Stimulated activated CD8-positive, alpha-beta memory T cell treated with anti-CD3 and anti-CD28 coated beads, Interleukin-2, amount 100 ng/mL, for 1 hour (primary cell): ENCODE measurements at places on chromosomes 12 and 14.

GRCh38 chr12:75556311-75556899 lies 45.0 kb upstream of the KRR1 start:
- no peak for DNase-seq

- no peak for DNase-seq
Measured at GRCh38 chr12:83185241-83185640, 498.5 kb downstream of the TMTC2 start.

DNA sequence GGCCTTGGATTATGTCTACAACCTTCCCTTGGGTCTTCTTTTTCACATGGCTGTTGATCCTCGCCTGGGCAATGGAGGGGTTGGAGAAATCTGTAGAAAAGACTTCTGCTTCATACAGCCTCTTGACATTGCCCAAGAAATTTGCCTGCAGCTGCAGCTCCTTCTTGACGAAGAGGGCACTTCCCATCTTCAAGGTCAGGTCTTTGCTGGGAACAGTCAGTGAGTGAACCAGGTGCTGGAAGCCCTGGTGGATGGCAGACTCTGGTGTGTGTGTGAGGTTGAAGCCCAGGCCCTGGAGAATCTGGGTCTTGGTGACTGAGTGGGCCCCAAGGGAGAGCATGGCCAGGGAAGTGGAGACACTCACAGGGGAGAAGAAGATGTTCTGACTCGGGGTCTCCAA lies 6.7 kb downstream of the SERPINA9 start:
- no peak for DNase-seq

DNA sequence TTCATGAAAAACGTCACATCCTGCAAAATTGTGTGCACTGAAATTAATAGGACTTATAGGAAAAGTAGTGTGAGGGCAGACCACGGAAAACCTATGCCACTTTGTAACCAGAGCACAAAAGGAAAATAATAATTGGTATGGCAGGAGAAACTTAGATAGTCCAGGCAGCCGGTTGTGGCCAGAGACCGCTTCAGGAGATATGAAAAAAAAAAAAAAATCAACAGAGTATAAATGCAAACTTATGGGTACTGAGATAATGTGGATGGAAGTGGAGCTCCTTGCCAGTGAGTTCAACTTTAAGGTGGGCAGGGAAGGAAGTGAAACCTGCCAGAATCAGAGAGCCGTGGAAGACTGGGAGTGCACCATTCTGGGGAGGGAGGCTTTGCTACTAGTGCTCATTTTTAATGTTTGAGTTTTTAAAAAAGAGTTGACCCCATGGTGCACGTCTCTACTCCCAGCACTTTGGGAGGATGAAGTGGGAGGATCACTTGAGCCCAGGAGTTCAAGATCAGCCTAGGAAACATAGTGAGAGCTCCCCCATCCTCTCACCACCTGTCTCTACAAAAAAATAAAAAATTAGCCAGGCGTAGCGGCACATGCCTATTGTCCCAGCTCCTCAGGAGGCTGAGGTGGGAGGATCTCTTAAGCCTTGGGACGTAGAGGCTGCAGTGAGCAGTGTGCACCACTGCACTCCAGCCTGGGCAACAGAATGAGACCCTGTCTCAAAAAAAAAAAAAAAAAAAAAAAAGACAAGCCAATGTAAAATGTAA lies 34.3 kb upstream of the METAP2 start:
- DNase-seq: no peak

DNA sequence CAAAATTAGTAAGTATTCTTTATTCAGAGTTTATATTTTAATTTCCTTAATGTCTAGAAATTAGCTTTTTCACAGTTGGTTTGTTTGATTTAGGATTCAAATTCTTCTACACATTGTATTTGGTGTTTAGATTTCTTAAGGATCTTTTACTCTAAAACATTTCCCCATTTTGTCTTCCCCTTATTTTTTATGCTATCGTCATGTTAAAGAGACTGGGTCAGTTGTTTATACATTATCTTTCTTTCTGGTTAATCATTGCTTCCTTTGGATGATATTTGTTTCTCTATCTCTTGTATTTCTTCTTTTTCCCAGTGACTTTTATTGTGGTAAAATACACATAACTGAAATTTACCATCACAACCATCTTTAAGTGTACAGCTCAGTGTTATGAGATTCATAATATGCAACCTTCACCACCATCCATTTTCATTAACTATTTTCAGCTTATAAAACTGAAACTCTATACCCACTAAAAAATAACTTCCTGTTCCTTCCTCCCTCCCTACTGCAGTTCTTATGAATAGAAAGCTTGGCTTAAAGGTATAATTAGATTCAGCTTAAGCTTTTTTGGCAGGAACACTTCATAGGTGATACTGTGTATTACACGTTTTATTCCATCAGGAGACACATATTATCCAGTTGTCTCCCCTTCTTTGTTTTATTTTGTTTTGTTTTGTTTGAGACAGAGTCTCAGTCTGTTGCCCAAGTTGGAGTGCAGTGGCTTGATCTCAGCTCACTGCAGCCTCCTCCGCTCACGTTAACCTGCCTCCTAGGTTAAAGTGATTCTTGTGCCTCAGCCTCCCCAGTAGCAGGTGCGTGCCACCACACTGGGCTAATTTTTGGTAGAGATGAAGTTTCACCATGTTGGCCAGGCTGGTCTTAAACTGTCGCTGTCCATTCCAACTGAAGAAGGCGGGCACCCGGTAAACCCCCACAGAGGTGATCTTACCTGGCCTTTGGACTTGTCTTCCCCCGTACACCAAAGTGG lies 45.0 kb downstream of the NOPCHAP1 start:
- no peak for DNase-seq

DNA sequence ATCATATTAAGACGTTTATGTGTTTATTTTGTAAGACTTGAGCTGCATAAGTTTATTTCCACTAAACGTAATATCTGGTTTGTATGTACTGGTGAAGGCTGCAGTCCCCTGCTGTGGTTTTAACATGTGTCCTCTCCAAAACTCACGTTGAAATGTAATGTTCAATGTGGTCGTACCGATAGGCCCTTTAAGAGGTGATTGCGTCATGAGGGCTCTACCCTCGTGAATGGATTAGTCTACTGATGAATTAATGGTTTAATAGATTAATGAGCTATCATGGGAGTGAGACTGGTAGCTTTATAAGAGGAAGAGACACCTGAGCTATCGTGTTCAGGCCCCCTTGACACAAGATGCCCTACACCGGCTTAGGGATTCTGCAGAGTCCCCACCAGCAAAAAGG lies 14.9 kb downstream of the LRIG3 start:
- DNase-seq: no peak

DNA sequence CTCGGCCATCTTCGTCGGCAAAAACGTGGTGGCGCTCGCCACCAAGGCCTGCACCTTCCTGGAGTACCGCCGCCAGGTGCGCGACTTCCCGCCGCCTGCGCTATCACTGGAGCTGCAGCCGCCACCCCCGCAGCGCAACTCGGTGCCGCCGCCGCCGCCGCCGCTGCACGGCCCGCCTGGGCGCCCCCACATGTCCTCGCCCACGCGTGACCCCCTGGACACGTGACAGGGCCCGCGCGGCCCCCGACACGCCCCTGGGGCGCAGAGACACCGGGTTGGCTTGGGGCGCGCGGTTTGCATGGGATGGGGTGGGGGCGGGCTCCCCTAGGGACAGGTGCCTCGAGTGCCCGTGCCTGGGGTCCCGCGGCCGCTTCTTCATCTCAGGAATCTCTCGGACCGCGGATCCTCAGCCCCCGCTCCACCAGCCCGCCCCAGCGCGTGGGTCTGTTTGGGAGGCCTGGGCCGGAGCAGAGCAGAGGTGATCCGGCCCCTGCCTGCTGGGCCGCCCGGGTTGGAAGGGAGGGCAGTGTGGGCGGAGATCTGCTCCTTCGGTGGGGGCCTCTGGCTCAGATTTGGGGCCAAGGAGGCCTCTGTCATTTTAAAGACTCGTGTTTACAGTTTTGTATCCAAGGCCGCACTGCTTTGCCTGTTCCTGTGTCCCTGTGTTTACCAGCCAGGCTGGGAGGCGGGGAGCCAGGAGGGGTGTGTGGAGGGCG lies 3.3 kb downstream of the TMEM121 start:
- DNase-seq: no peak
